ENCODE measurements at places on chromosomes 12 and 14.
A peak's percentile ranks its signal among the peaks of the same experiment; 100 is the strongest.

DNA sequence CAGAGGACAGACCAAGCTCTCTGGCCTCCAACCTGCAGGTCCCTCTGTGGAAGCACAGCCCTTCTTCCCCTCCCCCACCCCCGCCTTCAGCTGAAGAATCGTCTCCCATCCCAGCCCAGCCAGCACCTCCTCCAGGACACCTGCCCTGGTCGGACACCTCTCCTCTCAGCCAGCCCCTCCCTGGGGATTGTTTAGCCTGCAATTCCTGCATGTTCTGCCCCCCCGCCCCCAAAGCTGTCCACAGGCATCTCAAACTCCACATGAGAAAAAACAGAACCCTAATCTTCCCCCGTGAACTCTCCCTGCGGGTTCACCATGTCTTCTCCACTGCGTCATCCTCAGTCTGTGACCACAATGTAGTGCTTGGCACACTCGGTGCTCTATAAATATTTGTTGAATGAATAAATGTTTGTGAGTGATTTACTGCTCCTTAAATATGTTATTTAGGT, 24.1 kb downstream of the PRIMA1 start:
- DNase-seq: peak; percentile 1

- DNase-seq: no peak
These were observed 262.6 kb upstream of the BTG1 start for GRCh38 chr12:92408072-92408900.

DNA sequence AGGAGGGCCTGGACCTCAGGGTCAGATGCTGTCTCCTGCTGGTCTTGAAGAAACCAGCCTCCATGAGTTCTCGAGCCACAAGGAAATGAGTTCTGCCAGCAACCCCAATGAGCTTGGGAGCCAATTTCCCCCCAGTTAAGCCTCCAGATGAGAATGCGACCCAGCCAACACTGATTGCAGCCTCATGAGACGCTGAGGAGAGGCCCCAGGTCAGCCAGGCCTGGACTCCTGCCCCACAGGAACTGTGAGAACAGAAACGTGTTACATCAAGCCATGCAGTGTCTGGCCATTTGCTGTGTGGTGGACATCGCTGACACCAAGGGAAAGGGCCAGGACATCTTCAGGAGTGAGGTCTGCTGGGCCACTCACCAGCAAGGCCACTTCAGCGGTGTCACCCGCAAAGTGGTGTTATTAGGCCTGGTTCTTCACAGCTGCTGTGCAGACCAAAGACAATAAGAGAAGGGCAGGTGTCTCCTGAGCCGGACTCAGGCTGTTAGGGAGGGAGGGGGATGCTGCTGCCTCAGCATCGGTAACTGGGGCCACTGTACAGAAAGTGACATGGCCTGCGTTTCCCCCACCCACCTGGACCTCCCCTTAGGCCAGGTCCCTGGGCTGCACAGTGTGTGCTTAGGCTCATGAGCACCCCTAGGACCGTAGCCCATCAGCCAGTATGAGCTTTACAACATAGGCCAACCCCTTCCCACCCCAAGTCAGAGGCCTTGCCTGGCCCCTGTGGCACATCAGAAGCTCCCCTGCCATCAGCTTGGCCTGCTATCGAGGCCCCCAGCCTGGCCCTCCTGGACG, 272.4 kb upstream of the RTL1 start:
- DNase-seq: no peak

- DNase-seq: no peak
These were observed 498 bp downstream of the RACGAP1 start for GRCh38 chr12:50024805-50025186.

- peak; percentile 79 for DNase-seq
These were observed 43.9 kb downstream of the SSPN start for GRCh38 chr12:26239122-26239851.

GRCh38 chr12:53105256-53105655, 2.0 kb downstream of the SOAT2 start:
- no peak for DNase-seq

DNA sequence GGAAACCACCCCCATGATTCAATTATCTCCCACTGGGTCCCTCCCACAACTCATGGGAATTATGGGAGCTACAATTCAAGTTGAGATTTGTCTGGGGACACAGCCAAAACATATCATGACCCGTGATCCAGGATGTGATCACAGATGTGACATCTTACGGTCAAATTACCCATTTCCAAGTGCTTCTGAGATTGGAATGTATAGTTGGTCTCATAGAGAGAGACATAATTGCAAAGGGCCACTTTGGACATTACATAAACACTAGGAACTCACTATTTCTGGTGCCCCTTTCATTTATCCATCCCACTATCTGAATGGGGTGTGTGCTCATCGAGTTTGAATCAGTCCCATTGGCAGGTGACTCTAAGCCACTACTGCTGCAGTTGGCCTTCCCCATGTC, 204.5 kb downstream of the PHLDA1 start:
- DNase-seq: no peak
